Kidney epithelial cell (primary cell): ENCODE measurements at places on chromosomes 1 and 21. TPM values are rescaled to one million over a fixed set of nuclear protein-coding genes. Genes with fewer than 3 reads are reported as not detected.

Gene EPHA2
- total RNA-seq = 211 and 234 TPM in 2 replicates

Gene OPRD1
- total RNA-seq = 0.21 and 0.34 TPM in 2 replicates

Gene KRTAP15-1
- not detected in 2 replicates for total RNA-seq

Gene RHBG
- 0.55 TPM in 1 of 2 replicates, not detected in the other for total RNA-seq

Gene STUM
- total RNA-seq = 0.04 TPM in 1 of 2 replicates, not detected in the other

Gene KCNE1
- total RNA-seq = 0.07 TPM in 1 of 2 replicates, not detected in the other

Gene AMY2B
- 3.4 and 6.3 TPM in 2 replicates for total RNA-seq

Gene THEM4
- total RNA-seq = 15.4 and 21.7 TPM in 2 replicates

Gene PIGV
- 8.5 and 11.5 TPM in 2 replicates for total RNA-seq

Gene CENPF
- 20.2 and 20.6 TPM in 2 replicates for total RNA-seq

Gene AMY2A
- not detected in 2 replicates for total RNA-seq

Gene DIP2A
- 16.0 and 22.6 TPM in 2 replicates for total RNA-seq

Gene TRIM67
- 0.14 and 0.63 TPM in 2 replicates for total RNA-seq

Gene S100A14
- total RNA-seq = 4.2 and 4.4 TPM in 2 replicates

Gene PIK3R3
- 5.4 and 7.4 TPM in 2 replicates for total RNA-seq

Gene S100A5
- total RNA-seq = 0.75 TPM in 1 of 2 replicates, not detected in the other

Gene MEX3A
- total RNA-seq = 34.5 and 34.6 TPM in 2 replicates
